ENCODE measurements at places on chromosomes 2 and 18.

DNA sequence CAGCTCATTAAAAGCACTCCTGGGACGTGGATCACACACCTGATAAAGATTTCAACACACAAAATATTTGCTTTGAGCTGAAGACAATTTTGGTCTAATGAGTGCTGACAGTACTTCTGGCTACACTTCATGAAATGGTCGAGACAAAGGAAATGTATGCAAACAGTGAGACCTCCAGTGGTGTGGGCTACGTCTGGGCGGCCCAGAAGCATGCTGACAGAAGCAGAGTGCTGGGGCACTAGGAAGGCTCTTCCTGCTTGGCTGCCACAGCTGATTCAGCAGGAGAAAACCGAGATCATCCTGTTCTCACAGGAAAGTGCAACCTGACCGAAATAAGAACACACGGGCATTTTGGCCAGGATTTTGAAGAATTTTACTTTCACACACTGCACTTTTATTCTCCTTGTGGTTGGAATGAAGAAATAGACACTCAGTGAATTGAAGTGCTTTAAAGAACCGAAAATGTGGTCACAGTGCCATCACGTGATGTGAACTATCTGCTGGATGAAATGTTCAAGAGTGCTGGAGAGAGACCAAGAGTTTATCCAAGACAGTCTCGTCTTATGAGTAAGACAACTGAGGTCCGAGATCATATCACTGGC is 149.5 kb downstream of the CCBE1 start:
- H3K4me1 ChIP-seq, result no peaks in the 10 kb centered on the region
- no peaks in the 10 kb centered on the region for H3K36me3 ChIP-seq
- no peak overlapping the region for H3K27ac ChIP-seq
- no peak overlapping the region for H3K4me3 ChIP-seq
- no peaks in the 10 kb centered on the region for H3K27me3 ChIP-seq

GRCh38 chr2:23622966-23623675 is 238.1 kb downstream of the KLHL29 start:
- H3K4me1 ChIP-seq, result no peaks in the 10 kb centered on the region
- H3K36me3 ChIP-seq, result no peaks in the 10 kb centered on the region

DNA sequence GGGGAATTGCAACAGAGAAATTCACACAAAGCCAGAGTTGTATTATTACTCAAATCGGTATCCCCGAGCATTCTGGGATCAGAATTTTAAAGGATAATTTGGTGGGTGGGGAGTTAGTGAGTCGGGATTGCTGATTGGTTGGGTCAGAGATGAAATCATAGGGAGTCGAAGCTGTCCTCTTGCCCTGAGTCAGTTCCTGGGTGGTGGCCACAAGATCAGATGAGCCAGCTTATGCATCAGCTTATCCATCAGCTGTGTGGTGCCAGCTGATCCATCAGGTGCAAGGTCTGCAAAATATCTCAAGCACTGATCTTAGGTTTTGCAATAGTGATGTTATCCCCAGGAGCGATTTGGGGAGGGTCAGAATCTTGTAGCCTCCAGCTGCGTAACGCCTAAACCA is 34.3 kb upstream of the ITM2C start:
- no peaks in the 10 kb centered on the region for H3K36me3 ChIP-seq
- no peak overlapping the region for H3K27ac ChIP-seq
- peaks cover 13% of the 10 kb centered on the region for H3K4me1 ChIP-seq

GRCh38 chr2:74778381-74779264 is 55.3 kb upstream of the HK2 start:
- no peak for DNase-seq
- H3K4me1 ChIP-seq, result peaks cover 8% of the 10 kb centered on the region
- no peak overlapping the region for H3K27ac ChIP-seq

- H3K36me3 ChIP-seq, result no peaks in the 10 kb centered on the region
- no peak overlapping the region for H3K4me3 ChIP-seq
- no peak for DNase-seq
- H3K27me3 ChIP-seq, result no peaks in the 10 kb centered on the region
Measured at GRCh38 chr2:149002891-149003740, 35.4 kb upstream of the LYPD6B start.

- H3K4me1 ChIP-seq, result no peaks in the 10 kb centered on the region
- no peaks in the 10 kb centered on the region for H3K36me3 ChIP-seq
- H3K27me3 ChIP-seq, result peaks cover 17% of the 10 kb centered on the region
- no peak for DNase-seq
- no peak overlapping the region for H3K4me3 ChIP-seq
- no peak overlapping the region for H3K27ac ChIP-seq
Measured at GRCh38 chr2:19632403-19632991, 269.3 kb downstream of the TTC32 start.

DNA sequence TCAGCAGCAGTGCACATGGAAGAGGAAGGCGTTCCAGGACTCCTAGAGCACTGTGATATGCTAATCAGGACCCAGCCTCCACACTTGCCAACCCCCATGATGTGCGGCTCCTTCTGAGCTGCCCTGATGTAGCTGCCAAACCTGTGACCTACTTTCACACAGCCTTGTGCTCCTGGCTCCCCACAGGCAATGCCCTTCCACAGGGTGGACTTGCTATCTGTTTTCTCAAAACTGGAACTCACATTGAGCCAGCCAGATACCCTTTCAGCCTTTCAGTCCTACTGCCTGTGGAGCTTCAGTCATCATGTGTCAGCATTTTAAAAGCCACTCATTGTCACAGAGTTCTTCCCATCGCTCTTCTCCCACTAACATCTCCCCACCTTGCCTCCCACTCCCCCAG is 181.6 kb downstream of the AFF3 start:
- no peaks in the 10 kb centered on the region for H3K36me3 ChIP-seq
- H3K27me3 ChIP-seq, result no peaks in the 10 kb centered on the region
- no peak overlapping the region for H3K4me3 ChIP-seq
- no peak for DNase-seq

DNA sequence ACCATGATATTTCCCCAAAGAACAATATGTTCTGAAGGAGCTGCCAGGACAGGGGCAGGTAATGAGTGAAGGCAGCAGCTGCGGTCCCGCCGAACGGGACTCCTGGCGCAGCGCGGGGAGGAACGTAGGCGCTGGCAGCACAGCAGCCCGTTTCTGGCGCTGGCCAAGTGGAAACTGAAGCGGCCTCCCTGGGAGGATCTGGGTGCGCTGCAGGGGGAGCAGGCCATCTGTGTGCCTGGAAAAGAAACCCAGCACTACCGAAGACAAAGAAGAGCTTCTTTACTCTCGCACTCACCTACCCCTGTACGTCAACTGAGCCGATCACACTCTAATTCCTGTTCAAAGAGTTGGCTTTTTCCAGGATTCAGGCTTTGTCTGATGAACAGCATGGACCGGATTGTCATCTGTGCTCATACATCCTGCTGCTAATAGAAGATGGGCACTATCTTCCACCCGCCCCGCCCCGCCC is 11.8 kb downstream of the G6PC2 start:
- no peak for DNase-seq
- no peaks in the 10 kb centered on the region for H3K4me1 ChIP-seq
- no peaks in the 10 kb centered on the region for H3K27me3 ChIP-seq
- H3K36me3 ChIP-seq, result no peaks in the 10 kb centered on the region

DNA sequence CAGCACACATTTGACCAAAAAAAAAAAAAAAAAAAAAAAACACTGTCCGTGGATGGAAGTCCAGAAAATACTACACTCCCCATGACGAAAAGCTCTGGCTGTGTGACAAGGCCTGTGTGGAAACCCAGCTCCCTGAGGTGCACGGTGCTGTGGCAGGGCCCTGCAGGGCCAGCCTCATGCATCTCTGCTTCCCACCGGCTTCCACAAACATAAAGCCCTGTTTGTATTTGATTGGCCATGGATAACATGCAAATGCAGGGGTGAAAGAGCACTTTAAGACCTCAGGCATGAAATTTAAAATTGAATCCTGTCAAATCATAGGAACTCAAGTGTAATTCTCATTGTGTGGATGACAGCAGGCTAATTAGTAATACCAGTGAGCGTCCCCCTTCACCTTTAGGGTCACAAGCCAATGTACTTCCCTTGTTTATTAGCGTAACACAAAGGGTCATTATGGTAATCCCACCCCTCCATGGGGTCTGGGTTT is 757.2 kb downstream of the GALR1 start:
- no peaks in the 10 kb centered on the region for H3K36me3 ChIP-seq
- no peaks in the 10 kb centered on the region for H3K4me1 ChIP-seq
- peaks cover 5% of the 10 kb centered on the region for H3K27me3 ChIP-seq
- H3K4me3 ChIP-seq, result no peak overlapping the region
- no peak overlapping the region for H3K27ac ChIP-seq
- no peak for DNase-seq

DNA sequence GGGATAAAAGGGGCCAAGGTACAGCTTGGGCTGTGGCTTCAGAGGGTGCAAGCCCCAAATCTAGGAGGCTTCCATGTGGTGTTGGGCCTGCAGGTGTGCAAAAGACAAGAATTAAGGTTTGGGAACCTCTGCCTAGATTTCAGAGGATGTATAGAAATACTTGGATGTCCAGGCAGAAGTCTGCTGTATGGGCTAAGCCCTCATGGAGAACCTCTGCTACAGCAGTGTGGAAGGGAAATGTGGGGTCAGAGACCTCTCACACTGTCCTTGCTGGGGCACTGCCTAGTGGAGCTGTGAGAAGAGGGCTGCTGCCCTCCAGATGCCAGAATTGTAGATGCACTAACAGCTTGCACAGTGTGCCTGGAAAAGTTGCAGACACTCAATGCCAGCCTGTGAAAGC is 880.6 kb upstream of the ID2 start:
- no peak overlapping the region for H3K4me3 ChIP-seq
- no peaks in the 10 kb centered on the region for H3K36me3 ChIP-seq
- no peaks in the 10 kb centered on the region for H3K4me1 ChIP-seq
- no peak for DNase-seq

DNA sequence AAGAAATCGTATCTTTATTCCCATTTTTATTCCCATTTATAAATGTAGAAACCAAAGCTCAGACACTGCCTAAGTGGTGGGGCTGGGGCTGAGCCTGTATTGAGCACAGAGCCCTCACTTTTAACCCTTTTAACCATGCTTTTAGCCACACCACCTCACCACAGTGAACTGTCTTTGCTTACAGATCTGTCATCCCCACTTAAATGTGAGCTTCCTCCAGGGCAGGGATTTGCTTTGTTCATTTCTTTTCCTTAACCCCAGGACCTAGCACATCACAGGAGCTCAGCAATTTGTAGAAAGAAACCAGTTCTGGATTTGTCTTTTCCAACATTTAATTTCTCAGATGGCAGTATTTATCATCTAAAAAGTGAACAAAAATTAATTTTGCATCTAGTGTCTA is 2.2 kb downstream of the BOD1L2 start:
- no peak for DNase-seq
- no peak overlapping the region for H3K4me3 ChIP-seq
- H3K36me3 ChIP-seq, result no peaks in the 10 kb centered on the region
- H3K4me1 ChIP-seq, result no peaks in the 10 kb centered on the region

DNA sequence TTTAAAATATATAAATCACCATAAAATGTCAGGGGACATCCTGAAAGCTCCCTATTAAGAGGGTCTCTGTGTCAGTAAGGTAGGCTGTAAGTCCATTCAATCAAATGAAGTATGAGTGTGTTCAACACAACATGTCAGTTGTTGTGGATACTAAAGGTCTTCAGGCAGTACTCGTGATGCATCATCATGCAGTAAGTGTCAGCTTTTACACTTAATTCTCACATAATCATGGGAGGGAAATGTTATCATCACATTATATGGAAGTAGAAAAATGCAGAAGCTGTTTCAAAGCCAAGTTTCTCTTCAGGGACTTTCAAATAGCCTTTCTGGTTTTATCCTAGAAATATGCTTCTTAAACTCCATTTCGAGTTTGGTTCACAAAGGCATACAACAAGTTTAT is 477.1 kb upstream of the ID2 start:
- no peak overlapping the region for H3K27ac ChIP-seq
- H3K4me1 ChIP-seq, result no peaks in the 10 kb centered on the region
- no peak overlapping the region for H3K4me3 ChIP-seq
- no peaks in the 10 kb centered on the region for H3K36me3 ChIP-seq

DNA sequence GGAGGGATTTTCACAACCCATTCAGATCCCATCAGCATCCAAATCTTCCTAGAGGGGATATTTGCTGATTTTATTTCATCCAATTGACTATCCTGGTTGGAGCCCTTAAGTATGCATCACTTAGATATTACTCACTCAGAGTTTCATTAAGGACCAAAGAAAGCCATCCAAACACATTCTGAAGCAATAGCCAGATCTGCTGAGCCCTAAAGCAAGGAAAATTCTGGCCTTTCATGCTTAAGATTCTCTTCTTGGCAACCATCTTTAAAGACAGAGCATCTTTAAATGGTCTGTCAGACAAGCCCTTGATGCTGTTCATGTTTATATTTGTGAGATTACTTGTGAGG is 40.9 kb upstream of the C1D start:
- no peak overlapping the region for H3K4me3 ChIP-seq
- H3K27ac ChIP-seq, result no peak overlapping the region
- no peak for DNase-seq
- no peaks in the 10 kb centered on the region for H3K27me3 ChIP-seq
- no peaks in the 10 kb centered on the region for H3K4me1 ChIP-seq
- H3K36me3 ChIP-seq, result no peaks in the 10 kb centered on the region

GRCh38 chr18:55296778-55297177 is 291.2 kb downstream of the TCF4 start:
- H3K27me3 ChIP-seq, result no peaks in the 10 kb centered on the region
- H3K27ac ChIP-seq, result no peak overlapping the region
- no peaks in the 10 kb centered on the region for H3K4me1 ChIP-seq
- no peak overlapping the region for H3K4me3 ChIP-seq
- no peaks in the 10 kb centered on the region for H3K36me3 ChIP-seq
- no peak for DNase-seq

DNA sequence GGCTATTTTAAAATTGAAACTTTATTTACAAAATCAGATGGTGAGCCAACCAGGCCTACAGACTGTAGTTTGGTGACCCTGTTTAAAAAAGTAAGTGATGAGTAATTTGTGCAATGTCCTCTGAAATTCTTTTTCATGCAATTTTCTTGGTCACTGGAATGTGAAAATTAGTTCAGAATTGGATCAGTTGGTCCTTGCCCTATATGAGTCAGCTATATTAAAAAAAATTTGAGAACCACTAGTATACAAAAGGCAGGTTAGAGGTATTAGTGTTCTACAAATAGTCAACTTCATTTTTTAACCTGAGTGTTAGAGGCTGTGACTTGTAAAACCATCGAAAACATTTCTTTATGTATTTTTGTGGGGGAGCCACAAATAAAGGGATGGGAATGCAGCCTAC is 91.1 kb upstream of the NXPH2 start:
- DNase-seq, result no peak
- H3K4me1 ChIP-seq, result no peaks in the 10 kb centered on the region
- no peak overlapping the region for H3K27ac ChIP-seq
- H3K27me3 ChIP-seq, result no peaks in the 10 kb centered on the region
- no peaks in the 10 kb centered on the region for H3K36me3 ChIP-seq
- no peak overlapping the region for H3K4me3 ChIP-seq

DNA sequence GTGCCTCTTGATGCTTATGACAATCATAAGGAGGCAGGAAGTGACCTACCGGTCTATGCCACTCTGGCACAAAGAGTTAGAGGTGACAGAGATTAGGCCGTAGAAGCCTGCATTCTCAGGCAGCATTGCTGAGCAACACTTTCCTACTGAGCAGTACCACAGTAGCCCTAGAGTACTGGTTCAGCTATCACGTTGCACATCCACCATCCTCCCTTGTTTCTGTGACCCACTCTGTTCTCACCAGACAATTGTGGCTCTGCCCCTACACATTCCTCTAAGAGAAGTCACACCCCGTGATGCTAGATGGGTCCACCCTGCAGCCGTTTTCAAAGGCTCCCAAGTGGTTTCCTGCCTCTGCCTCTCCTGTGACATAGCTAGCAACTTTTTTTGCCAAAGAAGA is 22.6 kb upstream of the SUCLG1 start:
- no peaks in the 10 kb centered on the region for H3K27me3 ChIP-seq
- H3K36me3 ChIP-seq, result no peaks in the 10 kb centered on the region
- H3K4me1 ChIP-seq, result peaks cover 18% of the 10 kb centered on the region
- H3K27ac ChIP-seq, result peak overlapping the region; percentile 67
- H3K4me3 ChIP-seq, result no peak overlapping the region

GRCh38 chr2:148096012-148096411 is 75.1 kb downstream of the MBD5 start:
- H3K27me3 ChIP-seq, result no peaks in the 10 kb centered on the region
- H3K4me3 ChIP-seq, result no peak overlapping the region
- no peaks in the 10 kb centered on the region for H3K36me3 ChIP-seq
- DNase-seq, result no peak

Data from T-cell (primary cell).